ENCODE measurements at places on chromosomes 6 and 20. TPM values are rescaled to one million over a fixed set of nuclear protein-coding genes. Genes with fewer than 3 reads are reported as not detected.

Gene TAF8
- total RNA-seq: 17.3 TPM

Gene NHLRC1
- 0.43 TPM for total RNA-seq

Gene C2
- 0.17 TPM for total RNA-seq

Gene PSMB9
- 27.8 TPM for total RNA-seq

Gene HLA-DQB1
- total RNA-seq: not detected

Gene OLIG3
- total RNA-seq: not detected

Gene SMLR1
- total RNA-seq: not detected

Gene HECA
- 41.8 TPM for total RNA-seq

Gene TPBG
- total RNA-seq: 2.0 TPM

Gene ARFGEF3
- total RNA-seq: 1.7 TPM

Gene CCN5
- under 0.01 TPM for total RNA-seq

Gene POU5F1
- not detected for total RNA-seq

Gene COL21A1
- 5.2 TPM for total RNA-seq

Gene RAD21L1
- not detected for total RNA-seq

Gene GRM1
- total RNA-seq: 0.09 TPM

Gene FAM162B
- 6.5 TPM for total RNA-seq

Gene RAMACL
- total RNA-seq: 2.3 TPM

Gene EPHA7
- 0.09 TPM for total RNA-seq

Gene NKX2-2
- total RNA-seq: not detected

Gene TRIM15
- total RNA-seq: not detected

Gene PAK5
- not detected for total RNA-seq

Gene LINC00237
- total RNA-seq: not detected

Gene CRISP2
- total RNA-seq: not detected

Gene CD24
- 0.09 TPM for total RNA-seq

Gene ZSWIM1
- 3.0 TPM for total RNA-seq

Gene ANKEF1
- total RNA-seq: 0.43 TPM

Gene ADGB
- total RNA-seq: not detected

Gene STK4
- 14.6 TPM for total RNA-seq

Gene TXLNB
- 0.95 TPM for total RNA-seq

Gene FAM209B
- not detected for total RNA-seq

Gene MYBL2
- 2.6 TPM for total RNA-seq

Gene CABLES2
- 0.43 TPM for total RNA-seq

Gene ANKRD60
- not detected for total RNA-seq

Gene OTOR
- not detected for total RNA-seq

Gene TEAD3
- total RNA-seq: 0.17 TPM

Gene C20orf202
- total RNA-seq: 0.17 TPM

Gene LY6G6C
- not detected for total RNA-seq

Gene SLC17A3
- total RNA-seq: not detected

Gene ZC3H12D
- total RNA-seq: not detected

Gene OOEP
- 0.22 TPM for total RNA-seq

Gene ZNF391
- 0.26 TPM for total RNA-seq

Gene PAK1IP1
- 12.5 TPM for total RNA-seq

Gene VSX1
- not detected for total RNA-seq

Gene MUC22
- not detected for total RNA-seq

Data from dermis lymphatic vessel endothelial cell (primary cell).